ENCODE measurements at places on chromosomes 2 and 18.
A peak's percentile ranks its signal among the peaks of the same experiment; 100 is the strongest.

DNA sequence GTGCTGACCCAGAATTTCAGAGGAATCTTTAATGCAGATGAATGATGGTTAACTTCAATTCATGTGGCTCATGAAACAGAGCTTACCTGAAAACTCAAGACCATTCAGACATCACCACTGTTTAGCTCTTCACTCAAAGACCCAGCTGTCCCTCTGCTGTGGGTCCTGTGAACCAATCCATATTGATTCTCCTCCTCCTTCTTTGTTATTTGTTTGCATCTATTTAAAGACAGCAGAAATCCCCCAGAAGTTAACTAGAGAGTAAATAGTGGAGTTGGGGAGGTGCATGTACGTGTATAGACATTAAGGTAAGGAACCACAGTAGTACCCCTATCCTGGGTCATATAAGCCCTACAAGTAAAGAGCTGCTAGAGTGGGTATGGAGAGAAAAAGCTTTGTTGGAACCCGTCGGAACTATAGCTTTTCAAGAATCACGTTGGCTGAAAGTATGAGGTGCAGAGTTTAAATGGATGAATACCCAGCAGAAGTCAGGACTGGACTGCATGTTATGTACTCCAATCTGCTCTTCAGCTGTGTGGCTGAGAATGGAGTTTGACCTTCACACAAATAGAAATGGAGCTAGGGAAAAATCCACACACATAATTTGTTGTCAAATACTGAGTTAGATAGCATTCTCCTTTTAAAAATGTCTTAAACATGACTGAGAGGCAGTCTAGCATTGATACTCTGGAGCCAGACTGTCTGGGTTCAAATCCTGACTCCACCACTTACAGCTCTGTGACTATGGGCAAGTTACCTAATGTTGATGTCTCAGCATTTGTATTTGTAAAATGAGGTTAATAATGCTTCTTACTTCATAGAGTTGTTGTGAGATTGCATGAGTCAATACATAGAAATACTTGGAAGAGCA lies 81.7 kb upstream of the HK2 start:
- DNase-seq: no peak

- DNase-seq: no peak
Observed at GRCh38 chr2:241814393-241814642, 5.3 kb downstream of the NEU4 start.

- no peak for DNase-seq
Observed at GRCh38 chr2:108972663-108973062, 16.4 kb downstream of the EDAR start.

GRCh38 chr18:58943896-58944295 lies 79.2 kb downstream of the ZNF532 start:
- DNase-seq: no peak

DNA sequence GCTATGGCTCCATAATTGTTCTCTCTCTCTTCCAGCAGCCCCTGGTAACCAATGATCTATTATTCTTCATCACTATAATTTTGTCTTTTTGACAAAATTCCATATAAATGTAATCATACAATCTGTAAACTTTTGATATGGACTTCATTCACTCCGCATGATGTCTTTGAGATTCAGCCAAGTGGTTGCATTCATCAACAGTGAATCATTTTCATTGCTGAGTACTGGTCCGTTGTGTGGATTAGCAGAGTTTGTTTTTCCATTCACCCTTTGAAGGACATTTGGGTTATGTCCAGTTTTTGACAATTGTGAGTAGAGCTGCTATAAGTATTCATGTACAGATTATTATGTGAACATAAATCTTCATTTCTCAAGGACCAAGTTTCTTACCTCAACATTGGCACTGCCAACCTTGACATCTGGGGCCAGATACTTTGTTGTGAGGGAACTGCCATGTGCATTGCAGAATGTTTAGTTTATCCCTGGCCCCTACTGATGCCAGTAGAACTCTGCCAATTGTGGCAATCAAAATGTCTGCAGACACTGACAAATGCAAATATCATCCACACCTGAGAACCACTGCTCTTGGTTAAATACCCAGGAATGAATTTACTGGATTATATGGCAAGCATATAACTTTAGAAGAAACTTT lies 48.4 kb upstream of the BCL2L11 start:
- no peak for DNase-seq

DNA sequence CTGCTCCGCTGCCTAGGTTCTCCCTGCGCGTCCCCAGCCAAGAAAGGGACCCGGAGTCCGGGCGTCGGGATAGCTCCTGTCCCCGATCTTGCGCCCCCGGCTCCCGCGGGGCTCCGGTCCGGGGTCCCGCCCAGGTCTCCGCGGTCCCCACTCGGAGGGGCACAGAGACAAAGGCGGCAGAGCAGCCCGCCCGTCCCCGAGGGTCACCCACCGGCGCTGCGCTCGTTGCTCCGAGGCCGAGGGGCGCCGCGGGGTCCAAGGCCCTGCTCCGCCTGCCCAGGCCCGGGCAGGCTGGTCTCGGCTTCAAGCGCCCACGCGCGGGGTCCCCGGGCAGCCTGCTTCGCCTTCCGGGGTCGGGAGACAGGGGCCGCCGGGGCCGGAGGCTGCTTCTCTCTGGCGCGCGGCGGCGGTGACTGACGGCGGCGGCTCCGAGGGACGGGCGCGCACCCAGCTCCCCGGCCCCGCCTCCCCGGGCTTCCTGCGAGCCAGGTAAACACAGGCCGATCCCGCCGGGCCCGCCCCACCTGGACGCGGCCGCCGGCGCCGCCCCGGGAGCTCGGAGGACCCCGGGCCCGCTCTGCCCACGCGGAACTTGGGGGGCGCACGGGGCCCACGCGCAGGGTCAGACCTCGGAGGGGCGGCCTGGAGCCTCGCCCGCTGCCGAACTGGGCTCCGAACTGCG lies at the start of gene MBP:
Gene MBP, minus strand, starts transcription at position 415 of the 682 bp plus-strand sequence. CDS start 27,522 bp downstream, outside the sequence.
- peak; percentile 51 for DNase-seq

- no peak for DNase-seq
Observed at GRCh38 chr2:221448844-221449390, 123.2 kb downstream of the EPHA4 start.

DNA sequence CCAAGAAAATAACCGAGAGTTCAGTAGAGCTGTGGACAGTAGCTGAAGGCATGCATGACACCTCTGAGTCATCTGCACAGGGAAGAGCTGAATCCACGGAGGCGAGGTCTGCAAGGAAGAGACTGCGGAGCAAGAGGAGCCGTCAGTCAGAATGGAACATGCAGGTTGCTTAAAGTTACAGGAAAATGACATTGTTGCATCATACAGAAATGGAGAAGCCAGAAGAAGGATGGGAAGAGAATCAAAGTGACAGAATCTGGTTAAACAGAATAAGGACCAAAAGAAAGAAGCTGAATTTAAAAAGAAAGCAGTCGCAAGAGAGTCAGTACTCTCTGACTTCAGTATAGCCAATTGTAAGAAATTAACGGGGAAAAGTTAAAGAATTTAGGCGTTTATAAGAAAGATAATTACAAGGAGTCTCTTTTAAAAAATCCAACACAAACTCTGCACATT lies 533.8 kb downstream of the ADCYAP1 start:
- DNase-seq: no peak

DNA sequence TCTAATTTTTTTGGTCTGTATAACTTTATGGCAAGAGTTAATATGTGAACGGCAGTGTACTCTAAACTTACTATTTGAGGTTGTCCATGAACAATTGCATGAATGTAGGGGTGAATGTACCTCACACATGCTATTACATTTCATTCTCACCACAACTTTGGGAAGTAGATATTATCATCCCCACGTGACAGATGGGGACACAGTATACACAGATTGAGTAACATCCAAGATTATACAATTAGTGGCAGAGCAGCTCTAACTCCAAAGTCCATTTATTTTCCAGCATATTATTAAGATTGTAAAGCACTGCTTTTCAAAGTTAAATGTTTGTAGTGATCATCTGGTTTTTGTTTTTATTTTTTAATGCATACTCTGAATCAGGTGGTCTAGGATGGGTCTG lies 622.1 kb upstream of the ZEB2 start:
- no peak for DNase-seq

GRCh38 chr2:218217360-218218267 lies 625 bp downstream of the ARPC2 start:
- DNase-seq: peak; percentile 43

- no peak for DNase-seq
Observed at GRCh38 chr2:30446602-30447148, 371 bp upstream of the LCLAT1 start.

DNA sequence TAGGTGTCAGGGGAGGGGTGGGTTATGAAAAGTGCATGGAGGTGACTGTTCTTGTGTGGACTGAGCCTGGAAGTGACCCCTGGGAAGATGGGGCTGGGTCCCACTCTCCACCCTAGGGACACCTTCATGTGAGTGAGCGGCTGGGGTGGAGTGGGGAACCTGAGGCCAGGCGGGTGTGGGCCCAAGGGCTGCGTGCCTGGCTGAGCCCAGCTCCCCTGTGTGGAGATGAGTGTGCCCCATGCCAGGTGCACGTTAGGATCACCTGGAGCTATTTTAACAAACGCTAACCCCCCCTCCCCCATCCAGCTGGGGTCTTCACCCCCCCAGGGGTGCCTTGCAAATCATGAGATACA lies 26.5 kb downstream of the ZAP70 start:
- no peak for DNase-seq

GRCh38 chr2:56285224-56285623 lies 101.4 kb downstream of the CCDC85A start:
- no peak for DNase-seq

GRCh38 chr2:53442783-53443182 lies 324.8 kb upstream of the CHAC2 start:
- no peak for DNase-seq

DNA sequence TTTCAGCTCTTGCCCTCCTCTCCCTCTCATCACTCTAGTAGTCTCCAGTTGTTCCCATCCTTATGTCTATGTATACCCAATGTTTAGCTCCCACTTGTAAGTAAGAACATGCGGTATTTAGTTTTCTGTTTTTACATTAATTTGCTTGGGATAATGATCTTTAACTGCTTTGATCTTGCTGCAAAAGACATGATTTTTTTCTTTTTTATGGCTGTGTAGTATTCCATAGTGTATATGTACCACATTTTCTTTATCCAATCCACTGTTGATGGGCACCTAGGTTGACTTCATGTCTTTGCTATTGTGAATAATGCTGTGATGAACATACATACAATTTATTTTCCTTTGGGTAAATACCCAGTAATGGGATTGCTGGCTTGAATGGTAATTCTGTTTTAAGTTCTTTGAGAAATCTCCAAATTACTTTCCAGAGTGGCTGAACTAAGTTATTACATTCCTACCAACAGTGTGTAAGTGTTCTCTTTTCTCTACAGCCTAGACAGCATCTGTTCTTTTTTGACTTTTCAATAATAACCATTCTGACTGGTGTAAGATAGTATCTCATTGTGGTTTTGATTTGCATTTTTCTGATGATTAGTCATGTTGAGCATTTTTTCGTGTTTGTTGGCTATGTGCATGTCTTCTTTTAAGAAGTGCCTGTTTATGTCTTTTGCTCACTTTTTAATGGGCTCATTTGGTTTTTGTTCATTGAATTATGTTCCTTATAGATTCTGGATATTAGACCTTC lies 179.6 kb upstream of the SLC39A10 start:
- DNase-seq: no peak

DNA sequence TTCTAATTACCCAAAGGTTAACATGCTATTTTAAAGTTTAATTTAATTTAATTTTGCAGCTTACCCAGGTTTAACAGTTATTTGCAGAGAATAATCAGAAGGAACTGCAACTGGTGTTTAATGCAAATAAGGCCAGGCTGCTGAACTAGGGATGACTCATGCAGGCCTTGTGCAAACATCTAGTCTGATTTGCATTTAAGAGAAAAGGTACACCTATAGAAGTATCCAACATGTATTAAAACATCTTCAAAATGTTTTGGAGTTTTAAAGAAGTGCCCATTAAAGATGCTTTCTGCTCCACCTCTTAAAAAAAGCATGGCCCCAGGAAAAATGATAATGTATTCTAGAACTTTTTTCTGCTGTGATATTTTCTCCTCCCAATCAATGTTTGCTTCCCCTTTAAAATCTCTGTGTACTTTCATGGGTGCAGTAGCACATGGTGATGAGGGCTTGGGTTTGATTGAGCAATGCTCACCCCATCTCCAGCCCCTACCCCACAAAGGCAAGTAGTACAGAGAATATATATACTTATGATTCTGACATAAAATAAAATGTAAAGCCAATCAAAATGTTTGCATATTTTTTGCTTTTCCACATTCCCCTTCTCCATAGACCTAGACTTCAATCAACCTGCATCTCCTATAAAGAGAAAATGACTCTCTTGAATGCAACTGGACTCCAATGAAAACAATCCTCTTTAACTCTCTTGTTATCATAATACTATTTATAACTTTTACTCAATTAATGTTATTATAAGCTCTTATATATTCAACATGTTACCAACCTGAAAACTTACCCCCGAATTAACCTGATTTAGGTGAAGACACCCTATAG lies 54.1 kb downstream of the ATP8B1 start:
- DNase-seq: no peak

DNA sequence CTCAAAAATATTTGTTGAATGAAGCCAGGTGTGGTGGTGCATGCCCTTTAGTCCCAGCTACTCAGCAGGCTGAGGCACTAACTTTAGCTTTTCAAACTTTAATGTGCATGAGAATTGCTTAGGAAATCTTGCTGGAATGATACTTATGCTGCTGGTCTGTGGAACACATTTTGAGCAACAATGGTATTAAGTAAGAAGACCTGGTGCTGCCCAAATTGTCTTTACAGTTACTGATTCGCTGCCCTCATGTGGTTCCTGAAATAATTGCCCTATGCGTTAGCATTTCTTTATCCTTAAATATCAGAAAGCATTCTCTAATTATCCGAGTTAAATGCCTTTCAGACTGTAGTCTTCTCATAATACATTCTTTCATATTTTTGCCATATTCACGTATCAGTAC lies 76.0 kb upstream of the SESTD1 start:
- DNase-seq: no peak

GRCh38 chr2:61288070-61288841 lies 126.3 kb downstream of the C2orf74 start:
- DNase-seq: no peak

DNA sequence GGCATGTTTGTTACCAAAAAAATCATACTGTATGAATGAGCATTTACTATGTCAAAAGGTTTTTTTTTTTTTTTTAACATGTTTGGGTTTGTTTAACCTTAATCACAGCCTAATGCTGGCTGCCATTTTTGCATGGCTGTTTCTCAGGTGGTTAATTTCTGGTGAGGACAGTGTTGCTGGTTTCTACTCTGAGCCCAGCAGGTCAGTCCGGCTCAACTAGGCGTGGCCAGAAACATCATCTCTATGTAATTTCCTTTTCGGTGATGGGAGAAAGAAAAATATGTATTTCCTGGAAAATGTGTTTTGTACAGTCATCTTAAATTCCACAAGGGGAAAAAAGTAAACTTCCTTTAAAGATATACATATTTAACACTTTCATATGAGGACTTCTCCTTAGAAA lies 24.9 kb upstream of the BZW1 start:
- DNase-seq: no peak

DNA sequence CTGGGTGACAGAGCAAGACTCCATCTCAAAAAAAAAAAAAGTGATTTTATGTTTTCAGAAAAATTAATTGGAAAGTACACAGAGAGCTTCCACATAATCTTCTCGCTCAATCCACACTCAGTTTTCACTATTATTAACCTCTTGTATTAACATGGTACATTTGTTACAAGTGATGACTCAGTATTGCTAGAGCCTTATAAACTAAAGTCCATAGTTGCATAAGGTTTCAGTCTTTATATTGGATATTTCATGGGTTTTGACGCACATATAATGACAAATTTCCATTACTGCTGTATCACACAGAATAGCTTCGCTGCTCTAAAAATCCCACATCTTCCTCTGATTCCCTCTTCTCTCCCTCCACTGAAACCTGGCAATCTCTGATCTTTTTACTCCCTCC lies 603.5 kb downstream of the XIRP2 start:
- no peak for DNase-seq

- no peak for DNase-seq
Observed at GRCh38 chr18:57819671-57820460, 16.8 kb upstream of the ATP8B1 start.
